Glutamatergic neuron (in vitro differentiated cells): ENCODE measurements at places on chromosomes 1 and 21.

GRCh38 chr1:170790651-170791071 is 126.7 kb downstream of the PRRX1 start:
- no peak for DNase-seq

DNA sequence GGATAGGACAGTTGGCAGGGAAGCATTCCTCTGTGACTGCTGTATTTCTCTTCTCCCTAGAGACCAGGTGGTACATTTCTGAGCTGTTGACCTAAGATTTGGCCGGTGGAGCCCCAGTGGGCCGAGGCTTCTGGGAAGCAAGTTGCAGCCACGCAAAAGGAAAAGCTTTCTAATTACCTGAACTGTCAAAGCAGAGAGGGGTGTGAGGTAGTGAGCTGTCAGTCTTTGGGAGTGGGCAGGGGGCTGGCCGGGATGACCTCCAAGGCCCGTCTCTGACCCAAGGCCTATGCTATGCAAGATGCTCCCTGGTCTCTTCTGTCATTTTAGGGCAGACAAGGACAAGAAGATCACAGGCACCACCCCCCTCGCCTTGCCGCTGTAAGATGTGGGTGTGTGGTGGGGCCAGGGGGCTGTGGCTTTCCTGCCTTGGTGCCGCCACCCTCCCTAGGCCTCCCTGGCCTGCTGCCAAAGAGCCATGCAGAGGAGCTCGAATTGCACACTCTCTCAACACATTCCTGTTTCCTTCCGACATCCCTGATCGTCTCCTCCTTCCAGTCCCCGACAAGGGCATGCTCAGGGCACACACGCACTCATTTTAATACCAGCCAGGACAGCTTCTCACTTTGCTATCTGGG is 7.7 kb downstream of the PADI1 start:
- DNase-seq, result no peak

GRCh38 chr1:199746666-199747384 is 280.7 kb upstream of the NR5A2 start:
- DNase-seq, result no peak

GRCh38 chr1:180291004-180291403 is 60.9 kb downstream of the LHX4 start:
- DNase-seq, result no peak

GRCh38 chr1:66642992-66643391 is 109.0 kb downstream of the SGIP1 start:
- DNase-seq, result no peak

DNA sequence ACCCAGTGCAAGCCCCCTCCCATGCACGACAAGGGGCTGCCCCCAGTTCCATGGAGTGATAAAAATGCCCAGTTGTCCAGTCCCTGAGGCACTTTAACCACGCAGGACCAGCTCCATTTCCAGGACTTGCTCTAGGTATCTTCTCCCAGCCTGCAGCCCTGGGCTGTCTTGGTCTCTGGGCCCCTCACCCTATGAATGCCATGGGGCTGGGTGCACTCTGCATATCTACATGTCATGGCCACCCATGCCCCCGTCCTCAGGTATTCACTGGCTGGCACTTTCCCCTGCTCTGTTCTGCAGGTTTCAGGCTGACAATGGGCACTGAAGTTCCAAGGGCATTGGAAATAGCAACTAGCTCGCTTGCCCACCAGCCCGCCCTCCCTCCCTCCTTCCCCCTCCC is 19.6 kb upstream of the C1orf174 start:
- no peak for DNase-seq

DNA sequence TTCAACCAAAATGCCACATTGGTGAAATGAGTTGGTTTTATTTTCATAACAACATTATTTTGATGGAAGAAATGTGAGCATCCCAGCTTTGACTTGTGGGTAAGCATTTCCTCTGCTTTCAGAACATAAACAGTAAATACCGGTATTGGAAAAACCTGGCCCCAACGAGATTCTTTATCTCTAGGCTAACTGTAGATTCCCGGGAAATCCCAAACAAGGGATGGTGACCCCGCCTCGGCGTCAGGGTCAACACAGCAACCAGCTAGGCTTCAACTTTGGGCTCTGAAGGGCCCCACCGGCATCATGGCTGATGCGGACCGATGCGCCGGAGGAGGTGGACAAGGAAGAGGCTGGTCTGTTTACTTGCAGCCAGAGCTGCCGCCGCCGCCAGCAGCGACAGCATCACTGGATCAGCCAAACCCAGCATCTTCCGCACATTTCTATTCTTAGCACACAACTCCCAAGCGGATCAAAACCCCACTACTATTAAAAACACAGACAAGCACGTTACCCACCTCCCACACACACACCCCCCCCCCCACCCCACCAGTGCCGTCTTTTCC is 1.1 kb downstream of the AKT3 start:
- DNase-seq, result peak; percentile 78

- DNase-seq, result no peak
These were observed 94.5 kb downstream of the PRDM2 start for GRCh38 chr1:13794231-13795187.

DNA sequence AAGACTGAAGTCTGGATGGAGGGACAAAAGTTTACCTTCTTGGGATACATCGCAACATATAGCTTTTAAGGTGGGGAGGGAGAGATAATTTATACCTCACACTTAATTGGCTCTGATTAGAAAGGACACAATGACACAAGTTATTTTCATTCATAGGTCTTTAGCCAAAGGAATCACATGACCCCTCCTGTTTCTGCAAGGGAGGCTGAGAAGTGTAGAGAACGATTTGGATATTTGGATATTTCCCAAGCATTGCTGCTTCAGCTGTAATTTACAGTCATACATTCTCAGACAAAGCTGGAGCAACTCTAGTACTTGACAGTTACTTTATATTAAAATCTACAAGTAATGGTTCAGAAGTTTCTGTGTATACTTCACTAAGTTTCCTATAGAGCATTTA is 24.2 kb downstream of the DAP3 start:
- no peak for DNase-seq

GRCh38 chr1:64042331-64043100 is 160.9 kb upstream of the UBE2U start:
- DNase-seq, result no peak

DNA sequence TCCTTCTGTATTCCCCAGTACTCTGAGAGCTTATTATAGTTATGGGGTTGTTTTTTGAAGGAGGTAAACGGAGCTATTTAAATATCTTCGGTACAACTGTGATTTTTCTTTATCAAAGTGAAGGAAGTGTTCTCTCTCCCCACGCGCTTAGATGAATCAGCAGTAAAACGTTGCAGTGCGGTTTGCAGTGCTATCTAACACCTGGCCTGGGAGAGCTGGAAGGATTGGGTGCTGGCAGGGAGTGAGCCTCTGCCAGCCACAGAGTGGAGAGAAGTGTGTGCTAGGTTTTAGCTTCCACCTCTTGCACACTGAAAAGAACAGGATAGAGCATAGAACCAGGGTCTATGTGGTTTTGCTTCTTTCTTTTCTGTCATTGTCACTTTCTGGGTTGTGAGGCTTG is 165.9 kb downstream of the SDCCAG8 start:
- no peak for DNase-seq

DNA sequence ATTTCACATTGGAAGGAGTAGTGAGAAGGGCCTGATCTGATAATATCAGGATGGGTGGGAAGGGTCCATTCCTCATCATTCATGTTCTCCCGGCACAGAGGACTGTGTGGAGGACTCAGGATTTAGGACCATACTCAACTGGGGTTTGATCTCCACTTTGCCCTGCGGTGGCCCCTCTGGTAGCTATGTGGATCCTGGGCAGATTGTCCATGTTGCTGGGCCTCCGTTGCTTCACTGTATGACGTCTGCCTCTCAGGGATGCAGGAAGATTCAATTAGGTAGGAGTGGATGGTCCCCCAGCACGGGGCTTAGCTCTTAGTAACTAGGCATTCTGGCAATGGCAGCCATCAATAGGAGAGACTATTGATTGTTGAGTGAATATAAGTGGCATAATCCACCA is 2.3 kb downstream of the ETS2 start:
- DNase-seq, result peak; percentile 33

DNA sequence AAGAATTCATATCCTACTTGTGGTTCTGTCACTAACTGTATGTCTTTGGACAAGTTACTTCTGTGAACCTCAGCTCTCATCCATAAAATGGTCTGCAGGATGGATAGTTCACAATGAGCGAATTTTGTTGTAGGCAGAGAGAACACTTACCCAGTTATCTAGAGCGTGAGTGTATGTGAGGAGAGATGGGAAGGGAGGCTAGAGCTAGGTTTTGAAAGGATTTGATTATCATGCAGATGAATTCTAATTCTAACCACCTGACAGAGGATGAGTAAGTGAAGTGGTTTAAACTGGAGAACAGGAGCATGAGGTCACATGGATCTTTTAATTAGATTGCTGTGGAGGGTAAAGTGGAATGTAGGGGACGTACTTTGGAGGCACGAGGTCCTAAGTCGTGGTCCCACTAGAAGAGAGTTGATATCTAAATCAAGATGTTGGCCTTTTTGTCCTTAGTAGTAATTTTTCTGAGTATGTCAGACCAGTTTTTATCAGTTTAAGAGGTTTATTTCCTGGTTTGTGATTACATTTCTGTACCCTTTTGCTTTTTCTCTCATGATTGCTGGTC is 5.0 kb downstream of the SUCO start:
- DNase-seq, result no peak

DNA sequence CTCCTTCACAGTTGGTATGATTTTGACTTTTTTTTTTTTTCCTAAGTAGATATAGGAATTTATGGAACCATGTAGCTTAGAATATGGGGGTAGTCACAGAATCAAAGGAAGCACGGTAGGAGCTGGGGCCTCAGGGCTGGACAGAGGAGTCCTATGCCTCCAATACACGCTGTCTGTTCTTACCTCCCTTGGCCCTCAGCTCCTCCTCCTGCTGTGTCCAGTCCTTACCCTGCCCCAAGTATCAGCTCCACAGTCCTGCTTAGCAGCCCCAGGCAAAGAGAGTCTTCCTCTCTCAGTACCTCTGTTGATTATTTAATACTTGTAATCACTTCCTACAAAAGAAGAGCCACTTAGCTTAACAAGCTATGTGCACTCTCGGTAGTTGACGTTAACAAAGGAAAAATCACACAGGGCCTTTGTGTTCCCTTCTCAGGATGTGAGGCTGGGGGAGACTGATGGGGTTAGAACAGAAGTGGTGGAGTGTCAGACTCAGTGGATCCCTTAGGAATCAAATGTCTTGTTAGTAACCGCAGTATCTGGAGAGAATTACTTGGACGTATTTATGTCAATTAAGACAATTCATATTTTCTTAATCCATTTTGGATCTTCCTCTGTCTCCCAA is 292.3 kb downstream of the HHAT start:
- no peak for DNase-seq

- peak; percentile 73 for DNase-seq
These were observed at the start of gene ADAMTS5 for GRCh38 chr21:26967062-26967913. Gene ADAMTS5, minus strand, starts transcription at chr21:26967088. Its CDS starts 697 bp downstream, at chr21:26966391.

GRCh38 chr1:244657421-244657820 is 4.5 kb downstream of the DESI2 start:
- no peak for DNase-seq

- no peak for DNase-seq
These were observed 850 bp downstream of the PANK4 start for GRCh38 chr1:2525572-2525919.

GRCh38 chr21:41663805-41664788 is 102.8 kb downstream of the RIPK4 start:
- no peak for DNase-seq

DNA sequence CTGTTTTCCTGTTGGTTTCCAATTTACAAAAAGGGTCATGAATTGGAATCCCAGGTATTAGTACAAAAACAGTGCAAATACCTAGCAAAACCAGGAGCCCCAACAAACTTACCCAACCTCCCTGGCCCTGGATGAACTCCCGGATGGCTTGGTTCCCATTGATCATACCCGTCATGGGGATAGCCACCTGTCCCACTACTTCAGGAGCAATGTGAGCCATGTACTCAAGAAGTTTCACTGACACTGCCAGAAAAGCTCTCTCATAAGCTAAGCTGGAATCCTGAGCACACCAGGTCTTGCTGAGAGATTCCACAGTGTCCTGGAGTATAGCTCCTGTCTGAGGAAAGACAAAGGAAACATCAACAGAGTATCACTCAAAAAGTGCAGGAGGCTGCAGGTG is 5.7 kb downstream of the BCL2L15 start:
- DNase-seq, result no peak

DNA sequence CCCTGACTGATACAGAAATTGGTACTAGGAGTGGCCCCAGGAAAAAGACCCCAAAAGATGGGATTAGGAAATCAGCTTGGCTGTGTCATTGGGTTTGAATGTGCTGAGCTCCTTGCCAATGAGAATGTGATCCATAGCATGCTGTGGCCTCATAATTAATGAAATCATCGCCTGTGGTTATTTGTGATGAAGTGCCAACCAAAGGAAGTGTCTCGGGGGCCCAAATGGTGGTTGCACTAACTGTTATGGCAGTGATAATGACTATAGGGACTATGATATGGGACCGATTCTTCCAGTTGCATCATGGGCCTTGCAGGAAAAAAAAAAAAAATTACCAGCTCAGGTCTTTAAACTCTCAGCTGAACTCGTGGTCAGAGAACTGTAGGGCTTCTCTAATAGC is 15.4 kb upstream of the ZDHHC18 start:
- DNase-seq, result no peak

GRCh38 chr1:206808615-206809014 is 36.3 kb upstream of the IL10 start:
- DNase-seq, result no peak

- no peak for DNase-seq
These were observed 22.0 kb downstream of the SHCBP1L start for GRCh38 chr1:182930985-182931384.

DNA sequence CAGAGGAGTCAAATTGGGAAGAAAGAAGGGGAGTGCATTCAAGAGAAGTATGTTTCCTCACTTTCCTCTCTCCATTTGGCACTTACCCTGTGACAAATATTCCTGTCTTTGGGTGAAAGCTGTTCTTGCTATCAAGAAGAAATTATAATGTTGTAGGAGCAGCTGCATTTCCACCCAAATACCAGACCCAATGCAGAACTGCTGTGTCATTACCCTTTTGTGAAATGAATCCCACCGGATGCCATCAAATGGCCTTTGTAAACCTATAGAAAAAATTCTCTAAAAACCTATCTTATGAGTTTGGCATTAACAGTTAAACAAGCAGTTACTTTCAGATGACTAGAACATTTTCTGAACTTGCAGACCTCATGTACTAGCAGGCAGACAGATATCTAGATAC is 16.7 kb upstream of the PALMD start:
- no peak for DNase-seq

DNA sequence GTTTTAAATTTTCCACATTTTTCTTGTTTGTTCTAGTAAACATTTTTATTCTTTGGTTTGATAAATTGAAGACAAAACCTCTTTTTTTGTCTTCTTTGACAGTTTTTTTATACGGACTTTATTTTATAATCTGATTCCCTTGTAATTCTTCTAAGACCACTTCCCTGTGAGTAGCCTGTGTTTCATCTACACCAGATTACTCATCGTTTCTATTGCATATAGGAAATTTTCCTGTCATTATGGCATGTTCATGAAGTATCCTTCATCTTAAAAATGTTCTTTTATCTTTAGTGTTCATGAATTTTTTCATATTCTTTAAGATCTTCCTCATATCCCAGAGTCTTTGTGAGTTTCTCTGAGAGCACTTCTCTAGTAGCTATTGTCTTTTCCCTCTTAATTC is 109.8 kb downstream of the USP25 start:
- no peak for DNase-seq
